RWPE1 (cell line): ENCODE measurements at places on chromosomes 12 and 14.

DNA sequence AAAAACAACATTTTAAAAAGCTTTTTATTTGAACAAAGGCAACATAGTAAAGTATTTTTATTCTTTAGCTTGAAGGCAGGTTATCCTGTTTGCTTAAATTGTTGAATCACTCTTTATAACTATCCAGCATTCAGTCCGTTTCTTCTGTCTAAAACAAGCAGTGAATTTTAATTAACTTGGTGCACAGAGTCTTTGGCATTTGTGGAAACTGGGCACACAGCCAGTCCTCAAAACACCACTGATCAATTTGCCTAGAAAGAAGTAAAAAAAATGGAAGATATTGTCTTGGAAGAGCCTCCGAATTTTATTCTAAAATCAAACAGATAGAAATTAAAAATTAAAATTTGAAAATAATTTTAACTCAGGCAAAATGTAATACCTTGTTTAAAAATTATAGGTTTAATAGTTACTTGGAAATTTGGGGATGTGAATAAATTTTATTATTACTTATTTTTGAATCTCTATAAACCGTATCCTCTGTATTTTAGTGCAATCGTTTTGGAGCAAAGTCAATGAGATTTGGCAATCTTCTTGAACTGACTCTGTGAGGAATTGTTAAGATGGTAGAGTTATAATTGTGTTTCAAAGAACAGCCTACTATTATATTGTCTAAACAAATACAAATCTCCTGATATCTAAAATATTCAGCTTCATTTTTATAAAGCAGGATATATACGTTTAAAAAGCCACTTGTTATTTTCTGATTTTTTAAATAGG is 927.0 kb downstream of the SLC16A7 start:
- DNase-seq = no peak

DNA sequence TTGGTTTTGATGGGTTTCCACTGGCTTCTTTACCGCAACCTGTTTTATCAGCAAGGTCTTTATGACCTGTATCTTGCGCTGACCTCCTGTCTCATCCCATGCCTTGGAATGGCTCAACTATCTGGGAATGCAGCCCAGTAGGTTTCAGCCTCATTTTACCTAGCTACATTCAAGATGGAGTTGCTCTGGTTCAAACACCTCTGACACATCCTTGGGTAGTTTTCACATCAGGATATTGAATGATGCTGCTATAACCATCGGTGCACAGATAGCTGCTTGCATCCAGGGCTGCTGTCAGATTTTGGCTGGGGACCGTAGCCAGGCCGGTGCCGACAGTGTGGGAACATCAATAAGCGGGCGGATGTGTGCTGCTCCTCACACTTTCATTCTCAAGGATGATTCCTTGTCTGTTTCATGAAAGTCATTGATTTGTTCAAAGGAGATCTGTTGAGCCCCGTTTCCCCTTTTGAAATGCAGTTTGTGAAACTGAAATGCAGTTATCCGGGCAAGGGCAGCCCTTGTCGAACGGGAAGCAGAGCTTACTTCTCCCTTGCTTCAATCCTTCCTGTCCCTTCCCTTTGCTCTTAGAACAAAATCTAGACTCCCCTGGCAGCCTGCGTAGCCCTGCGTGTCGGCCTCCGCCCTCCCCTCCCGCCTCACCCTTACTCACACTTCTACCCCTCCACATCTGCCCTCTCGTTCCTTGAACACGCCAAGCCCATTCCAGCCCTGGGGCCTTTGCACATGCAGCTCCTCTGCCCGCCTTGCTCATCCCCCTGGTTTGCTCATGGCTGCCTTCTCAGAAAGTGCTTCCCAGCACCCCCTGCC is 49.2 kb upstream of the NCOR2 start:
- DNase-seq = no peak

DNA sequence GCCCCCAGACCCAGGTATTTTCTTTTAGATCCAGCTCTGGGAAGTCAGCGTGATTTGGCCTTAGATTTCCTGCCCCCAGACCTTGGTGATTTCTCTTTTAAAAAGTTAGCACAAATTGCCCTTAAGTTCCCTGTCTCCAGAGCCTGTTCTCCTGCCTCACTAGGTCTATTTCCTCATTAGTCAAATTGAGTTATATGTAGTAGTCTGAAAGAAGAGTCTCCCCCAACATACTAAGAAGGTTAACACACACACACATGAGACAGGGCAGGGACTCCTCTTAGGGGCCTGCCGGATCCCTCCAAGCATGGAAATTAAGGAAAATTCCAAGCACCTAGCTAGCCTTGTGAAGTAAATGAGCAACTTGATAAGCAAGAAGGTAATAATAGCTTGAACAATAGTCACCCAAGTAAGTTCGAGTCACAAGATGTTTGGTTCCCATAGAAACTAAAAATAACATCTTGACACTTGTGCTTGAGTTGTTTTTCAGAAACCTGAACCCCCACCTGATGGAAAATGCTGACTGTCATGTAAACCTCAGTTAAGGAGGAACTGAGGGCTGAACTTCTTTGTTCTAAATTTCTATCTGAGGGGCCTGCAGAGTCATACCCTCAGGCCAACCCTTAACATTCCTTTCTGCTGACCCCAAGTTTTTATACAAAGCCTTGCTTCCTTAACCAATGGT is 51.6 kb downstream of the CAND1 start:
- no peak for DNase-seq

GRCh38 chr14:59254146-59254910 is 65.9 kb downstream of the DAAM1 start:
- DNase-seq = no peak

GRCh38 chr14:78399316-78399889 is 229.2 kb downstream of the NRXN3 start:
- no peak for DNase-seq

DNA sequence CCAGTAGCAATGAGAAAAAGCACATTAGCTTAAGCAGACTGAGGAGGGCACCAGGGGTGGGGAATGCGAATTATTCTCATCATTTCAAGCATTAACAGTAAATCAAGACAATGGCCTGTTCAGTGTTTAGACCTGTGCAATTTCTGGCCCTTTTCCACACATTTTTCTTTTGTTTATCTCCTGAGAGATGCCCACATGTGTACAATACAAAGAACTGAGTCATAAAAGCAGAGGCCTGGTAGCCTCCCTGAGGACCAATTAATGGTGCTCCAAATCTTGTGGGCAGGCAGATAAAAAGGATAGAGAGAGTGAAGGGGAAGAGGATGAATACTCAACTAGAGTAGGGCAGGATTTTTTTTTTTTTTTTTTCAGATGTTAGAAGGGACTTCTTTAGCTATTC is 480.8 kb downstream of the RERGL start:
- no peak for DNase-seq

- no peak for DNase-seq
Measured at GRCh38 chr14:50594577-50595316, 34.8 kb downstream of the ATL1 start.

DNA sequence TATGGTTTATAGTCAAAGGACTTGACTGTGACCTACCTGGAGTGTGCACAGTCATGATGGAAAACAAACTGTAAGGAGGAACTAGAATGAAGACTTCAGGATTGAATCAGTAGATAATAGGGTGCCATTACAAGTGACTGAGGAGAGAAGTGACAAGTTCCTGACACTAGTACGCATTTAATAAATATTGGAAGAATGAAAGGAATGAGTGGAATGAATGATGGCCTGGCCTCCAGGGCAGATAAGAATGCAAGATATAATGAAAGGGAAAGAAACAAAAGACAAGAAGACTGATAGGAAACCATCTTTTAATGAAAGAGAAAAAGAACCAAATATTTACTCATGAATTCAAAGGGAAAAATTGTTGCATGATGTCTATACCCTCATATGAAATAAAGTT is 44.7 kb upstream of the NEDD1 start:
- DNase-seq = no peak

GRCh38 chr12:76075448-76075847 is 9.0 kb downstream of the NAP1L1 start:
- DNase-seq = no peak

DNA sequence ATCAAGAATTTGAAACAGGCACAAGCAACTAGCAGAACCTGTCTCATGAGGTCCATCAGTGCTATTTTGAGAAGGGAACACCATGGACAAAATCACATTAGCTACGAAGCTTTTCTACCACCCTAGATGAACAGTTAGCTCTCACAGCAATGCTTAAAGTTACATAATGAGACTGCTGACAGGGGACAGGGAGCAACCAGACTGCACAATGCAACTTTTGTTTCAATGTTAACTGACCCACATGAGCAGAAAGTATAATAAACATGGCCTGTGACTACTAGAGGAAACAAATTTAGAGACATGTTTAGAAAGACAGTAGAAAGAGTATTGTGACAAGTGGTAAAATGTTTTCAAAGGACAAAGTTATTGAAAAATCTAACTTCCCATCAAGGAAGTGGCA is 282.8 kb downstream of the CEP128 start:
- no peak for DNase-seq

DNA sequence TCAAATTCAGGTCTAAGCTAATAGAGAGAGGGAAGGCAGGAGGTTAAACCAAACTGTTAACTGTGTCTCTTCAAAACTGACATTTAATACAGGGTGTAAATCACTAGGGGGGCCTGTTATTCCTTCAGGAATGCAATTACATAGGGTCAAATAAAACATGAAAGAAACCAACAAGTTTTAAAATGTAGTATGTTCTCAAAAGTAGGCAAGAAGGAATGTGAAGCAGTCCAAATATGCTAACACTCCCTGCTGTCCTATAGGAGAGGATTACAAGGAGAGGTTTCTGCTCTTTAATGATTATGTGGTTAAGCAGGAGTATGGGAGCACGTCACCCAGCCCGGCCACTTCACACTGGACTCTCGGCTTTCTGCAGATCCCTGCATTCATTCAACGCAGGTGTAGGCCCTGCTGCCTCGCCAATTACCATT is 42.5 kb upstream of the BMP4 start:
- peak; percentile 34 for DNase-seq

DNA sequence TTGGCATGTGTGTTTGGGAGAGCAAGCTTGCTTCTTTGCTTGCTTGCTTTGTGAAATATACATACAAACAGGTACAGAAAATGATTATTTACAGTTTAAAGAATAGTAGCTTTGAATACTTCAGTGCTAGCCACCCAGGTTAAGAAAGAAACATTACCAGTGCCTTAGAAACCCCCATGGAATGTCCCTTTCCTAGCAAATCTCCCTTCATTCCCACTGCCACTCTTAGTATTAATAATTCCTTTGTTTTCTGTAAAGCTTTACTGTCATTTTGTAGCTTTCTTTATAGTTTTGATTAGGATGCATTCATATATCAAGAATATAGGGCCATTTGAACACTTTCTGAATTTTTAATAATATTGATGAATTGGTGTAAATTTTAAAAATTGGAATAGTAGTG is 9.5 kb downstream of the SRGAP1 start:
- DNase-seq = no peak

- no peak for DNase-seq
Measured at GRCh38 chr14:85527445-85528035, 2.4 kb upstream of the FLRT2 start.

DNA sequence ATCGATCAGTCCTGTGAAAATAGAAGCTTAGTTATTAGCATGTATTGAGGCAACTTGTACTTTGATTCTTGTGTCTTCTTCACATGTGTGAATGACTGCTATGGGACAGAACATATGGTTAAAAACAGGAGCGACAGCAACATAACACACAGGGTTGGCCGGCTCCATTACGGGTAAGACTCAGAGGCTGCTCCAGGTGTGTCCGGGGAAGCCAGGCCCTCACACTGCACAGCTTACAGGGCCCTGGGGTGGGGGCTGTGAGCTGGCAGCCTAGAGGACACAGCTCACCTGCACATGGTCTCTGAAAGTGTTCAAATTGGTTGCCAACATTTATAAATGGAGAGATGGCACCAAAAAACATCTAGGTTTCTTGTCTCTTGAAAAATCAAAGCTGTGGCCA is 31.1 kb downstream of the TCHP start:
- no peak for DNase-seq

- no peak for DNase-seq
Measured at GRCh38 chr12:110367181-110367864, 36.2 kb downstream of the ANAPC7 start.

DNA sequence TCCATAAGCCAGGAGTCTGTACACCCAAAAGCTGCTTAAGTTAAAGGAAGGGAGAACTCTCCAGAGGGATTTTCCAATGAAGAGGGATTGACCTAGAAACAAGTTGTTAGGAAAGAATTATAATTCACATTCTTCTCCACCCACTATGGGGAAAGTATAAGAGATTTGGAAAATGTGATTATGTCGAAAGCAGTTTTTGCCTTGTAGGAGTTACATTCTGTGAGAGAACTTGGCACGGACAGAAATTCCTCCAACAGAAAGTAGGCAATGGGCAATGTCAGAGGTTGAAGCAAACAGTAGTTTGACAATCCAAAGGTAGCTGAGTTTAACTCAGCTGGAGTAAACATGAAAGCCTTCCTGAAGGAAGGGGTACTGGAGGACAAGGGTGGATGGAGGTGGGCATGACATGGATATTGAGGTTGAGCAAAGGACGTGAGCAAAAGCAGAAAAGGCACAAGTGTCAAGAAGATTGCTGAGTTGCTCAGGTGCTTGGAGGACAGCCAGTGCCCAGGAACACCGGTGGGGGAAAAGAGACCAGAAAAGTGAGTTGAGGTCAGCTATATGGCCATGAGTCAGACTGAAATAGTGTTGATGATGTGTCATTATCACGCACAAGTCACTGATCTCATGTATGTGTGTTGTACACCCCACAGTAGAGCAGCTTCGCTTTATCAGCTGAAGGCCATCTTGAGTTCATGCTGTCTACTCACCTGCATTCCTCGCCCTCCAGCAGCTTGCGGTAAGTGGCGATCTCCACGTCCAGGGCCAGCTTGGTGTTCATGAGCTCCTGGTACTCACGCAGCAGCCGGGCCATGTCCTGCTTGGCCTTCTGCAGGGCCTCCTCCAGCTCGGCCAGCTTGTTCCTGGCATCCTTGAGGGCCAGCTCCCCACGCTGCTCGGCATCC is 4.0 kb downstream of the KRT5 start:
- DNase-seq = no peak

GRCh38 chr12:130642856-130643255 is 73.2 kb downstream of the RIMBP2 start:
- DNase-seq = no peak

GRCh38 chr12:63940310-63941005 is 96.0 kb downstream of the SRGAP1 start:
- DNase-seq = no peak

DNA sequence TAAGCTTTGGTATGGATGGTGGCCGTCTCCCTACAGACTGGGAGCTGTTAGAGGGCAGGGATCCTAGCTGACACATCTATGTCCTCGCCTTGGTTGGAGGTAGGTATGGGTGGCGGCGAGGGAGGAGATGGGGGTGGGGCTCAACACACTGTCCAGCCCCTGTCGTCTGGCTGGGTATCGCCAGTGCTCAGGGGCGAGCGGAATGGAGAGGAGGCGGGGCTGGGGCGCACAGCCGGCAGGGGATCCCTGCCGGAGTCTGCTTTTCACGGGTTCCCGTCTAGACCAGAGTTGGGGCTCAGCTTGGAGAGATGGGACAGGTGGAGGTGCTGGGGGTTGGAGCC is 16.1 kb downstream of the TAMALIN start:
- DNase-seq = no peak

DNA sequence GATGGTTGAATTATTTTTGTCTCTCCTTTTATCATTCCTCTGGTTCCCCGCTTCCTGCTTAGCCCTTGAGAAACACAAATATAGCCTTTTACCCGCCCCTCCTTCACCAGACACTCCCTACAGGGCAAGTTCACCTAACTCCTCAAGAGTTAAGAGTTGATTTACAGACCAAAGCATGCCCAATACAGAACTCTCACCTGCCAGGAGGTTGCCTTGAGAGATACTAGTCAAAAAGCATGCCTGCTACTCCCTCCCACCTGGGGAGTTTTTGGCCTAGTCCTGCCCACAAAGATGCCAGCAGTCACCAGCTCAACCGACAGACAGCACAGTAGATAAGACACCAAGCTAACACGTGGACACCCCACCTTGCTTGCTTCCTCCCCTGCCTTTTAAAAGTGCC is 11.2 kb downstream of the LGMN start:
- DNase-seq = no peak

GRCh38 chr12:94730847-94731246 is 80.5 kb upstream of the TMCC3 start:
- no peak for DNase-seq
